ENCODE measurements at places on chromosomes 2 and 18. TPM values are rescaled to one million over a fixed set of nuclear protein-coding genes. Genes with fewer than 3 reads are reported as not detected.

Gene SLC40A1
- 3.4 TPM for total RNA-seq

Gene CD8B
- not detected for total RNA-seq

Gene RRM2
- total RNA-seq = 195 TPM

Gene ALPI
- total RNA-seq = not detected
